Stimulated activated memory B cell treated with anti-CD40 and anti-IgM and Interleukin-4, amounts not matched to agents 10 μg/mL and 1 μg/mL and 100 μg/mL, for 72 hours (primary cell): ENCODE measurements at places on chromosomes 6 and 20.

DNA sequence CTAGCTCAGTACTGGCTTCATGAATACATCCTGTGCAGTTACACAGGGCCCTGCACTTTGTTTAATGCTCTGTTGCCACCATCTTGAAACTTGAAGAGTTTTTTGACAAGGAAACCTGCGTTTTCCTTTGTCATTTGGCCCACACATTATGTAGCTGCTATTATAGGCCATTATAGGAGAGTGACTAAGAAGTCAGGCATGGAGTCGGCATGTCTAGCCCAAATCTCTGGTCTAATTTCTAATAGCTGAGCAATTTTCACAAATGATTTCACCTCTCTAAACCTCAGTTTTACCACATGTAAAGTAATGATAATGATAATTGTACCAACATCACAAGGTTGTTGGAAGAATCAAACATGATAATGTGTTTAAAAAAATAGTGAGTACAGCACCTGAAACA, 67.1 kb upstream of the MYLIP start:
- no peak for ATAC-seq

GRCh38 chr20:52684176-52684575, 288.0 kb upstream of the TSHZ2 start:
- no peak for ATAC-seq

GRCh38 chr20:56801971-56802755, 173.1 kb downstream of the TFAP2C start:
- ATAC-seq: no peak

DNA sequence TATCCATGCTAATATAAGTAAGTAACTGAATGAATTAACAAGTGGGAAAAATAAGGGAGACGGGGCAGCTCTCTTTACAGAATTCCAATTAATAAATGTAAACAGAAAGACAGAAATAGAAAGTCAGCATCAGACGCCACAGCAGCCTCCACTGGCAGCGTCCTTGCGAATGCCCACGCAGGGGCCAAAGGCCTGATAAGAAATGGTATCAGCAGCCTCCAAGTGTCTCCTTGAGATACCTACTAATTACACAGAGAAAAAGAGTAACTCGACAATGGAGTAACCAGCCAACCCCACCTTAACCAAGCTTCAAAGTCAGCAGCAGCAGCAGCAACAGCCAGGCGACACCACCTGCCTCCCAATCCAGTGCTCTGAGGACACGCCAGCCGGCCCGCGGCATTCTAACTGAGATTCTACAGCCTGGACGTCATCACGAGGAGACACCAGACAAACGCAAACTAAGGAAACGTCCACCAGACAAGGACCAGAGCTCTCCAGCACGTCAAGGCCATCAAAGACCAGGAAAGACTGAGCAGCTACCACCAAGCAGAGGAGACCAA, 78.8 kb downstream of the TAF4 start:
- no peak for ATAC-seq

DNA sequence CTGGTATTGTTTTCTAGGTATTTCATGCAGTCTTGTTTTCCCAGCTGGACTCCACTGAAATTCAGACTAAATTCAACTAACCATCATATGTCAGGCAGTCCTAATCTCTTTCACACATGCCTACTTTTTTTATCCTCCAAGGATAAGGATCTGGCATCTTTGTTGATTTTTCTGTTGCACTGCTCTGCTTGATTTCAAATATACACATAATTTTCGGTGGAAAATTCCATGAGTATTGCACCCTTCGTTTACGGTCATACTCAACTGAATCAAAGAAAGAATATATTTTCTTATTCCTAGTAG, 64.8 kb upstream of the UNC93A start:
- ATAC-seq: no peak

- no peak for ATAC-seq
Measured at GRCh38 chr6:47897247-47897646, 115.4 kb downstream of the OPN5 start.

DNA sequence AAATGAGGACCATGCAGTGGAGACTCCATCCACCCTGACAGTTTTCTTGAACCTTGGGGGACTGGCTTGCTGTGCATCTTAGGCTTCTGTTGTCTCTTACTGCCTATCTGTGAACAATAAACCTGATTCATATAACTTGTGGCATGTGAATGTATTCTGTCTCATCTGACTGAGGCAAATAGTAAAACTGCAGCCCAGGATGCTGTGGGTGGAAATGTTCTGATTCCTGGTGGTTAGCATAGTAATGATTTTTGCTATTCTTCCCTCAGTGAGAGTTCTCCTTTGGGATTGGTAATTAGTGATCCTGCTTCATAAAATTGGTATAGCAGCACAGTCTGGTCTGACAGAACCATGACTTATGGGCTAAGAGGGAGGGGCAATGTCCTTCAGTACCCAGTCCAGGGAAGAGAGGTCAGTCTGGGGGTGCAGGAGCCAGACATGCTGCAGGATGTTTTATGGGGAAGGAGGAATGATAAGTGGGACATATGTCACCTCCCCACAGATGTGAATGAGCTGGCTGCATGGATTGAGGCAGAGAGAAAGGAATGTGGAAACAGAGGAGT, 147.1 kb downstream of the OR2B2 start:
- no peak for ATAC-seq
